ENCODE measurements at places on chromosomes 6 and 20. TPM values are rescaled to one million over a fixed set of nuclear protein-coding genes. Genes with fewer than 3 reads are reported as not detected.
A peak's percentile ranks its signal among the peaks of the same experiment; 100 is the strongest.

- DNase-seq = no peak
These were observed 146.8 kb downstream of the EYA2 start for GRCh38 chr20:47041396-47041899.

The HEY2 gene
- total RNA-seq = not detected

GRCh38 chr6:136677822-136678221, 114.5 kb downstream of the MAP3K5 start:
- no peak for DNase-seq

The C6orf58 gene
- not detected for total RNA-seq

DNA sequence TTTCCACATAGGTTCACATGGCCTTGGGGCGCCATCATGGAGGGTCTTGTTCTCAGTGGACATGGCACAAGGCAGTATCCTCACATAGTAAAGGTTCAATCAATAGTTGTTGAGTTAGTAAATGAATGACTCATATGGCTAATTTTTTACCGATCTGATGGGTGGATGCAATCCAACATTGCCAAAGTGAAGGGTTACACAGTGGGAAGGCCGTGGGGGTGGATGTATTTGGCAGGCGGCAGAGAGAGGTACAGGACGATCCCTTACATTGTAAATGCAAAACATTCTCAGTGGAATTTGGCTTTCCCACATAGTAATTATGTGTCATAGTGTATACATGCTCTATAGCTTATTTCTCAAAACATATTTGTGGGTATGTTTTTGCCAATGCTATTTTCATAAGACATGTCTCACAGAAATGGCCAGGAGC, 21.0 kb upstream of the PDE7B start:
- no peak for DNase-seq

- no peak for DNase-seq
These were observed 228.2 kb downstream of the RFPL4B start for GRCh38 chr6:112575309-112575834.

DNA sequence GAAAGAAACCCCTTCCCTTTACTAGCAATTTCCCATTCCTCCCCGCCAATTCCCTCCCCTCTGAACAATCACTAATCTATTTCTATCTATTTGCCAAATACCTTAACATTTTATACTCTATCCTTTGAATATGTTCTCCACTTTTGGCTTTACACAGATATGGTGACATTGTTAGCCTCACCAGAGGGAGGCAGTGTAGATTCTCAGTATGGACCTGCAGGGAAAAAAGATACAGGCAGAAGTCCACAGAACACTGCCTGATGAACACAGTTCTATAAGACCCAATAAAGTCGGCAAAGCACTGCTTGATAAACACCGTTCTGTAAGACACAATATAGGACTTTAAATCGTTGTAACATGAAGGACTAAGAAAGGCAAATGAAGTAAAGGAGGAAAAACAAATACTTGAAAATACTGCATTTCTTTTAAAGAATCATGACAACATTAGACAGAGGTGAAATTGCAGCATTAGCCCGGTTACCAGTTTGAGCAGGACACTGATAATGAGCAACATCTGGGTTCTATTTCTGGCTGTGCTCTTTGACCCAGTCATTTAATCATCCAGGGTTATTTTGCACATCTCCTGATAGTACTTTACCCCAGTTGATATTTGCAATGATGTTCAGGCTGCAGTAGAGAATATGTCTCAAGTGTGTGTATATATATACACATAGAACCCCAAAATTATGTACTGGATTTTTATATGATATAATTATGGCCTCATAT, 296.8 kb downstream of the UTRN start:
- peak; percentile 34 for DNase-seq

Data from activated CD4-positive, alpha-beta T cell treated with anti-CD3 and anti-CD28 coated beads, Interleukin-2, amount 10 ng/mL, durations not matched to agents 7 days and 5 days (primary cell).